ENCODE measurements at places on chromosomes 16 and 17.

DNA sequence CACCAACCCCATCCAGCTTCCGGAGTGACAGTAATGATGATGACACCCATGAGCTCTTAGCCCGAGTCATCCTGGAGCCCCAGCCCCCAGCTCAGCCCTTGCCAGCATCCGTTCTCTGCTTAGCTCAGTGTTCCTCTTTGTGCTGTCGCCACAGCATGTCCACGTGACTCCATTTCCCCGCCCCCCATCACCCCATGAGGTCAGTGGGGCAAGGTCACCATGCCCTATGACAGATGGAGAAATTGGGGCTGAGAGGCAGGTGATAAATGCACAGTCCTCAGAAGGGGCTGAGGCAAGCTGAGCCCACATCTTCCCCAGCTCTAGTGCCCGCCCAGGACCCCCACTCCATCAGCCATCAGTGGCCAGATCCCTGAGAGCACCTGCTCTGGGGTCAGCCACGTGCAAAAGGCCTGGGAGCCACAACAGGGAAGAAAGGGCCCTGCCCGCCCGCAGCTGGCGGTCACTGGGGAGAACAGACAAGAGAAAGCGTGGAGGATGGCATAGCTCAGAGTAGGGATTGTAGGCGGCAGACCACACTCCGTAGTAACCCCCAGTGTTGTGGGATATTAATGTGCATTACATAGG is 17.1 kb downstream of the ITGB4 start:
- no peak for DNase-seq

- DNase-seq, result no peak
These were observed 3.1 kb downstream of the HAGHL start for GRCh38 chr16:729768-730665.

DNA sequence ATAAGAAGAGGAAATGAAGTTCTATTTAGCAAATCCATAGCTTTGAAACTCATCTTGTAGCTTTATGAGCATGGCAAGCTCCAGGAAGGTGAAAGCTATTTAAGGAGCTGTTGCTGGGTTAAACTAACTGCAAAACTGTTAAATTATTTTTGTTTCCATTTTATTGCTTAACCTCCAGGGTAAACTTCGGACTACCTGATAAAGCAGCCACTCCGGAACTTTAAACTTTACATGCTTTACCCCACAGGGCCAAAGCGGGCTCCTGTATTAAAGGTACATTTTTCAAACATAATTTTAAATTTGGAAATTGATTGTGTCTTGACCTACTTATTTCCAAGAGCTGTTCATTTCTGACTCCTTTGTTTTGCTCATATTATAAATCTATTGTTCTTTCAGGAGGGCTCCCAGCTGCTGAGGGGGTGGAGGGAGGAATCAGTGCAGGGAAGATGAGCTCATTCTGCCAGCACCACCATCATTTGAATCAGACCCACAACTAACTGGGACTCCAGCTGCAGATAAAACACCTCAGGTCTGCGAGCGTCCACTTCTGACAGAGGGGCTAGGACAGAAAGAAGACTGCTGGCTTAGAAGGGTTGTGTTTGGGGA is 157.9 kb downstream of the IRX3 start:
- no peak for DNase-seq

DNA sequence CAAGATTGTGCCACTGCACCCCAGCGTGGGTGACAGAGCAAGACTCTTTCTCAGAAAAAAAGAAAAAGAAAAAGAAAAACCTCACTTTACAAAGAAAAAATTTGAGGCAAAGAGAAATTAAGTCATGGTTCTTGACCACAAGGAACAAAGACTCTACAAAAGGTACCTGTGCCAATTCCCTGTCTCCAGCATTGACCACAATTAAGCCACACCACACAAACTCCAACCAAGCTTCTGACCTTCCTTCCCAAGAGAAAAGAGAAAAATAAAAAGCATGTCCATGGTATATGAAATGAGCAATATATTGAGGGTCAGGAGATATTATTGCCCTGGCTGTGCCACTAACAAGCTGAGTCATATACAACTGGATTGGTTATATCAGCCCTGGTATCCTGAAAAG is 146.3 kb upstream of the NOG start:
- DNase-seq, result no peak

DNA sequence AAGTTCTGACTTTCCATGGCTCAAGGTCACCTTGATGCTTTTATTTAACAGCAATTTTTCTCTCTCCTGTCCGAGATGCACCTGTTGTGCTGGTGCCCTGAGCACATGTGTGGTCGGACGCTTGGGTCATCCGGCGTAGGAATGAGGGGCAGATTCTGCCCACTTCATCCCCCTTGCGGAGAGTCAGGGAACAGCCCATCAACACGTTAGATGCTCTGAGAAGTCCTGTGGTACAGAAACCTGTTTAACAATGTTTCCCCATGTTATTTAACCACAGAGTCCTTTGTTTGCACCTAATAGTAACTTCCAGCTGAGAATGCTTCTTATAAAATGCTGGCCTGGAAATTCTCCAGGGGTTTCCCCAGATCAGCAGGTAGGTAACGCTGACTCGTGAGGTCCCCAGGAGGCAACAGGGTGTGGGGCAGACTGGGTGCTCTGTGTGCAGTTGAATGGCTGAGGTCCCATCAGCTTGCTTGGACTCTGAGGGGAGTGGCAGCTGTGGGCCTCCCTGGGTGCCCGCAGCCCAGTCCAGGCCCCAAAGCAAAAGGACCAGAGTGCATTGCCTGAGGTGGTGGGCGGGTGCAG is 17.8 kb downstream of the DOC2B start:
- no peak for DNase-seq

DNA sequence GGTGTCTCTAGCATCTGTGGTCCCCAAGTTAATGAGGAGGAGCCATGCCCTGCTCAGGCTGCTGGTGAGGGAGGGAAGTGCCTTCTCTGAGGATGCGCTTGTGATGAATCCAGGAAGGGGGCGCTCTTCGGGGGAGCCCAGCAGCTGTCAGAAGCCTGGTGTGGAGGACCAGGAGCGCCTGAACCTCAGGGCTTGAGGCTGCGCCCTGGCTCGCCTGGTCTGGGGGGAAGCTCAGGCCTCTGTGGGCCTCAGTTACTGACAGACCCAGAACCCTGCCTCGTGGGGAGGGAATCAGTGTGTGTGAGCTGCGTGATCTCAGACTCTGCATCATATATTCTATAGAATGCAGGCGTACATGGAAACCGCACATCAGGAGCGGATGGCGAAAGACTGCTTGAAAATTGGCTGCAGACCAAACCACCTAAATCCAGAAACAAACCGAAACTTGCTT is 126.1 kb downstream of the SEC14L1 start:
- no peak for DNase-seq

DNA sequence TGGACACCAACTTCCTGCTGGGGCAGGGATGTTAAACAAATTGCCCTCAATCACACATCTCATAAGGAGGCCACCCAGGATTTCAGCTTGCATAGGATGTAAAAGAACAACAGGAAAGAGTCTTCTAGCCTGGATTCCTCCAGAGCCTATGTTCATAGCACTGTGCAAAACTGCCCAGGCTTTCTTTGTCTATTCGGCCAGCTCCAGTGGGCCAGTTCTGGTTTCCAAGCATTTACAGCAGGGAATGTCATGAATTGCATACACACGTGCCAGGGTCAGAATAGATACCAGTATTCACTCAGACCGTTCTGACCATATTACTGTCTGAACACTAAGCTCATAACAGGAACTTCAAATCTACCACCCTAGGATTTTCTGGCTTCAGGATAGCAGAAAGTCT is 273.2 kb downstream of the CDH8 start:
- DNase-seq, result no peak

GRCh38 chr16:56048425-56049105 is 142.7 kb upstream of the GNAO1 start:
- no peak for DNase-seq

Data from stimulated activated CD4-positive, alpha-beta T cell treated with anti-CD3 and anti-CD28 coated beads, Interleukin-2, amount 100 ng/mL, for 48 hours (primary cell).